Activated T-cell treated with anti-CD3 and anti-CD28 coated beads, Interleukin-2, amount 50 U/mL, for 4 hours (primary cell): ENCODE measurements at places on chromosomes 6 and 20.

DNA sequence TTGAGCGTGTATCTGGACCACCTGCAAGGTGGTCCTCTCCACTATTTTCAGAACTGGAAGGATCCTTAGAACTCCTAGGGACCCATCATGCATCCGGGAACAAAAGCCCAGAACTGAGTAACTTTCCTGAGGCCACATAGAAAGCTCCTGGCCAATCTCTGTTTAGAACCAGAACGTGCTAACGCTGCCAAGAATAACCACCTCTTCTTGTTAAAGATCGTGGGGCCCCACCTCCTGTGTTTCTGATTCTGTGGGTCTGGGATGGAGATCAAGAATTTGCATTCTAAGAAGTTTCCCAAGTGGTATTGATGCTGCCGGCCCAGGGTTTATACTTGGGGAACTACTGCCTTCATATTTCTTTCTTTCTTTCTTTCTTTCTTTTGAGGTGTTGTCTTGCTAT lies 13.3 kb downstream of the CD40 start:
- no peak for DNase-seq

- DNase-seq = no peak
These were observed 13.8 kb downstream of the FOXQ1 start for GRCh38 chr6:1325461-1326309.

GRCh38 chr6:50853939-50854338 lies 35.3 kb downstream of the TFAP2B start:
- DNase-seq = no peak

DNA sequence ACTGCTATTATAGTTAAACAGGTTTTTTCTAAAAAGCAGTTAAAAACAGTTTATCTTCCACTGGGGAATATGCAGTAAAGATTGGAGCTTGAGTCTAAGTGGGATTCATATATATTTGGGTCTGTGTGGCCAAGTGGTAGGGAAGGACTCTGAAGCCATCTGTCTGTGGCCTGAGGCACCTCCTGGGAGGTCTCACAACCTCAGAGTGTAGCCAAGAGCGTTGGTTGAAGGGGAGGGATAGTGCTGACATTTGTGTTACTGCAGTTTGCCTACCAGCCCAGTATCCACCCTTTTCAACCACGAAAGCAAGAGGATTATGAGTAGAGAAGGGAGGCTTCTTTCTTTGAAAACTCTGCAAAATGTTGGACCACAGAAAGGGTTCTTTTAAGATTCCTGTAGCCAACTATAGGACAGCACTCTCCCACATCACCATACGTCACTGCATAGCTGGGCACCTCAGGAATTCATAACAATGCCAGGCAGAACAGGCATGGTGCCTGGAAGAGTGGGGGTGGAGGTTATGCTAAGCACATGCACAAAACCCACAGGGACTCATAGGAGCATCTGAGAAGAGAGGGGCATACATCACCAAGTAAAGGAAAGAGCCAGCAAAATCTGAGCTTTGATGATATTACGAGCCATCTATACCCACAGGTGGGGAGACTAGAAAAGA lies 90.5 kb upstream of the HEY2 start:
- DNase-seq = no peak
